Activated CD4-positive, CD25-positive, alpha-beta regulatory T cell treated with anti-CD3 and anti-CD28 coated beads, Interleukin-2, amount 50 U/mL, for 24 hours (primary cell): ENCODE measurements at places on chromosomes 3 and 15.

DNA sequence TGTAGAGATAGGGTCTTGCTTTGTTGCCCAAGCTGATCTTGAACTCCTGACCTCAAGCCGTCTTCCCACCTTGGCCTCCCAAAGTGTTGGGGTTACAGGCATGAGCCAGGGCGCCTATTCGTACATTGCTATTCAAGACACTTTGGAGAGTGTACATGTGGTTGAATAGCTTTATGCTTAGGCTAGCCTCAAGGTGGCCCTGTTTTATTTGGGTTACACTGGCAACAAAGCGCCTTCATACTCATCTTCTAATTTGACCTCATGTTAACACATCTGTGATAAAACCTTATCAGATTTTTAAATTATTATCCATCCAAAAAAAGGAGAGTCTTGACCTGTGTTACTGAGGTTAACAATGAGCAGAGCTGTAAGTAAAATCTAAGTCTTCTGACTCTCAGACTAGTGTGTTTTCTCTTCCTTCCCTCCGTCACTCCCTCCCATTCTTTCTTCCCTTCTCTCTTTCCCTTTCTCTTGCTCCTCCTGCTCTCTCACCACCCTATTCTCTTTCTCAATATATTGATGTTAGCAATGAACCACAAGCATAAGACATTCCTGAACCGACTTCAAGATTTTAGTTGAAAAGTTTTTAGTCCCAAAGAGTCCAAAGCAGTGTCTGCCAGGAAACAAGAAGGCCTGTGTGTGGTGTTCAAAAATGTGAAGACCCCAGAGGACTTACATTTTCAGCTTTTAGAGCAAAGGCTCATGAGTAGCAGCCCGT is 603.7 kb upstream of the CFAP20DC start:
- ATAC-seq, result no peak

DNA sequence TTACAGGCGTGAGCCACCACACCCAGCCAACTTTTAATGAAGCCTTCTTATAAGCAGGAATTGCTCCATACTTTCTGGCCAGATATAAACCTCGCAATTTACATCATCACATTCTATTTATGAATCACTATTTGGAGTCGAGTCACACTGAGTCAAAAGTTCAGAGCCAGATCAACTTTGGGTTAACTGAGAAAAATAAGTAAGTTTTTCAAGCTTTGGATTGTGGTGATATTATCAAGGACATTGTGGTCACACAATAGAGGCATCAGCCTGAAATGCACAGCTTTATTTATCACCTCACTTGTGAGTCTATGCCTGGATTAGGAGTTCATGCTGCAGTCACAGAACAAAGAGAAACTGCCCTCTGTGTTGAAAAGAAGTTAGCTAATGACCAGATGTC is 1163.5 kb downstream of the ROBO1 start:
- ATAC-seq, result no peak

DNA sequence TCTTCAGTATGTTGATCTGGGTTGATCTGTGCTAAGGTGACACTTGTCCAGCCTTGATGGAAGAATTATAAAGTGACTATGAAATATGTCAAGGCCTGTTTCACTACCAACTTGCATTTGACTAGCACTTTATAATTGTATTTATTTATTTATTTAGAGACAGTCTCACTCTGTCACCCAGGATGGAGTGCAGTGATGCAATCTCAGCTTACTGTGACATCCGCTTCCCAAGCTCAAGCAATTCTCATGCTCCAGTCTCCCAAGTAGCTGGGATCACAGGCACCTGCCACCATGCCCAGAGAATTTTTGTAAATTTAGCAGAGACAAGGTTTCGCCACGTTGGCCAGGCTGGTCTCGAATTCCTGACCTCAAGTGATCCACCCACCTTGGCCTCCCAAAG is 25.5 kb upstream of the LACTB start:
- ATAC-seq, result no peak

DNA sequence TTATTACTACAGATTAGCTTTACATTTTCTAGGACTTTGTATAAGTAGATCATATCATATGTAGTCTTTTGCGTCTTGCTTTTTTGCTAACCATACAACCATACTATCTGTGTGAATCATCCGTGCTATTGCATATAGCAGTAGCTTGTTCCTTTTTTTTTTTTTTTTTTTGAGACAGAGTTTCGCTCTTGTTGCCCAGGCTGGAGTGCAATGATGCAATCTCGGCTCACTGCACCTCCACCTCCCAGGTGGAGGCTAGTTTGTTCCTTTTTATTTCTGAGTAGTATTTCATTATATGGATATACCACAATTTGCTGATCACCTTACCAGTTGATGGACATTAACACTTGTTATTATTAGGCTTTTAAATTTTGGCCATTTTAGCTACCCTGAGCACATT is 54.5 kb upstream of the TBL1XR1 start:
- ATAC-seq, result no peak

GRCh38 chr3:58683001-58683458 is 16.5 kb upstream of the FAM3D start:
- ATAC-seq, result no peak

- ATAC-seq, result no peak
These were observed 21.6 kb downstream of the RNU5B-1 start for GRCh38 chr15:65326117-65326526.

DNA sequence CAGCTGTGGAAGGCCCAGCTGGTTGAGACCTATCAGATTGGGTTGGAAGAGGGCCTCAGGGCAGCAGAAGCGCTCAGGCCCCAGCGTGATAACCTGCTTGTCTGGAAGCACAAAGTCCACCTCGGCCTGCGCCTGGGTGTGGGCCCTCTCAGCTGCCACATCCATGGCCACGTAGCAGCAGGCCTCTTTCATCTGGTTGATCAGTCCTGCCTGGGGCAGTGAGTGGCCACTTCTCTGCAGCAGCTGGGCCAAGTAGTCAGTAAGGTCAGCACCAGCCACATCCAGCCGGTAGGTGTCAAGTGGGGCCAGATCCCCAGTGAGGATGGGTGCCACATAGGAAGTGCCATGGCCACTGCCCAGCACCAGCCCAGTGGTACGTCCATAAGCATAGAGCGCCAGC is 3.9 kb upstream of the CAMKV start:
- no peak for ATAC-seq

GRCh38 chr3:149235599-149236424 is 14.2 kb upstream of the CP start:
- ATAC-seq, result no peak

- no peak for ATAC-seq
These were observed 291.0 kb downstream of the TBL1XR1 start for GRCh38 chr3:176906046-176906905.

- ATAC-seq, result no peak
These were observed 155.0 kb upstream of the HES1 start for GRCh38 chr3:193980905-193981304.

DNA sequence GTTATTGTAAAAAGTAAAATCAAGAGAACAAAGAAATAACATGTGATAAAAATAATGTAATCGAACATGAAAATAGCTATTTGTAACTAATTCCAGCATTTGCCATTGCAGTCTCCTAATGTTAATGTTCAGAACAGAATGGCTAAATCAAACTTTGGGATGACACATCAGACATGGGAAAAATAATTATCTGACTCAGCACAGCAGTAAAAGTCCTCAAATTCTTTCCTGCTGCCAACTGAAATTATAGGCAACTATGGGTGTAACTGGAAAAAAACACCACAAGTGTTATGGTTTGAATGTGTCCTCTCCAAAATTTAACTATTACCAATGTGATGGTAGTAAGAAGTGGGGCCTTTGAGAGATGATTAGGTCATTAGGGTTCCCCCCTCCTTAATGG is 446.7 kb downstream of the C3orf38 start:
- ATAC-seq, result no peak

DNA sequence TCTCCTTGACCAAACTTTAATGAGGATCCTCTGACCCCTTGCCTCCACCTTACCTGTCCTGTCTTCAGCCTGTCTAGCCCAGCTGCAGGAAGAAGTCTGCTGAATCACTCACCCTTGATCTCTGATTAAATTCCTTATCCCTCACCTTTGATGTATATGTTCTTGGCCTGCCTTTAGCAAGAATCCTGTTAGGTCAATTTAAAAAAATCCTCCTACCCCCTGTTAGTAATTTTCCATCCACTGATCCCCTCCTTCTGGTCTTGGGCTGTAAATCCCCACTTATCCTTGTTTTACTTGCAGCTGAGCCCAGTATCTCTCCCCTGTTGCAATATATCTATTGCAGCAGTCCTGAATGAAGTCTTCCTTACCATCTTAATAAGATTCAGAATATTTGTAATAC is 39.0 kb downstream of the MYH15 start:
- ATAC-seq, result no peak

- no peak for ATAC-seq
These were observed 22.8 kb downstream of the STRIT1 start for GRCh38 chr3:155270485-155271342.

- no peak for ATAC-seq
These were observed 20.2 kb downstream of the CGGBP1 start for GRCh38 chr3:88038566-88038965.

GRCh38 chr3:54240309-54240708 is 118.0 kb downstream of the CACNA2D3 start:
- ATAC-seq, result no peak

DNA sequence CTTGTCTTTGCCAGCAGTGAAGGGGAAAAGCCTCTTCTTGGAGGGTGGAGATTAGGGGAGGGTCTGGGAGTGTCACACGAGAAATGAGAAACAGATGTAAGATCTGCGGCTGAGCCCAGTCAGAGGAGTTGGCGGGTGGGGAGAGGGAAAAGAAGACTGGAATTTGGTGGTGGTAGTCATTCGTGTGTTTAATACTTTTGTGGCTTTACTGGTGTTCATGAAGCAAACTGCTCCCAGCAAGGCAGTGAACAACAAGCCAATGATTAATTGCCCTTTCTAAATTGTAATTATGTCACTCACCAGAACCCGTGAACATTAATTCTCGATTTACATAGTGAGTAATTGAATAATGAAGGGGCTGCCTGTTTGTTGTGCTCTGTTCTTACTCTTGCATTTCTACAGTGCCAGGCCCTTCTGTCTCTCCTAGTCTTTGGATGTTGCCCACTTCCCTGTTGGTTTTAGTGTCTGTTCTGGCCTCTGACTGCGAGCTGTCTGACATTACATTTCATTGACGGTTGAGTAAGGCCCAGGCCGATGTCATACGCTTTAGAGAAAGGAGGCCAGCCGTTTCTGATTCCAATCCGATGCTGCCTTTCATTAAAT is 78.0 kb downstream of the CHCHD6 start:
- ATAC-seq, result no peak

- ATAC-seq, result no peak
These were observed 10.2 kb upstream of the DLL4 start for GRCh38 chr15:40918799-40919392.

DNA sequence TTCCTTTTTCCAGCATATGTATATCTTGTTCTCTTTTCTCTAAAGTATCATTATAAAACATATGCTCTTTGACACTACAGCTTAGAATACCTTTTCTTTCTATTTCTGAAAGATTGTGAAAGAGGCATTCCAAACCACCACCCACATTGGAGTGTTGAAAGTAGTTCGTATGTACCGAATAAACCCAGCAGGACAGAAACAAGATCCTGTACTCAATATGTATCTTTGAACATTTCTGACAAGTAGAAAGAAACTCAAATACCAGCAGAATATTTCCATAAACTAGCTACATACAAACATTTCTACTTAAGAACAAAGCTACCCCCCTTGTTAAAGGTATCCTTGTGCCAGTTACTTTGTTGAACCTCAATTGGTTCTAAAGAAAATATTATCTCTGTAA is 415.3 kb upstream of the ALCAM start:
- ATAC-seq, result no peak

DNA sequence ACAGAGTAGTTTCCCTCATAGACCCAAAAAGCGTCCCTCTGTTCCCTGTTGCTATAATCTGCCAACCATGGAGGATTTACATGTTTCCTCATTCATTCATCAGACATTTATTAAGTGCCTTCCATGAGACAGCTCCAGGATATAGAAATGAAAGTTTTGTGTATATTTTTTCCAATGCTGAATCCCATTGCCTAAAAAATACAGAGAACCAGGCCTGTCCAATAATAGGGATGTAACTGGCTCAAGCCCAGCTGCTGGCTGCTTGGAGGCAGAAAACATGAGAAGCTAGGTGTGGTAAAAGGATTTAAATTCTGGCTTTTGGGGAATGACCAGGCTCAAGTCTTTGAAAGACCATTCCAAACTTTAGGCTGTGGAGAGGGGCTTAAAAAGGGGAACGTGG is 41.5 kb downstream of the RARB start:
- ATAC-seq, result no peak

DNA sequence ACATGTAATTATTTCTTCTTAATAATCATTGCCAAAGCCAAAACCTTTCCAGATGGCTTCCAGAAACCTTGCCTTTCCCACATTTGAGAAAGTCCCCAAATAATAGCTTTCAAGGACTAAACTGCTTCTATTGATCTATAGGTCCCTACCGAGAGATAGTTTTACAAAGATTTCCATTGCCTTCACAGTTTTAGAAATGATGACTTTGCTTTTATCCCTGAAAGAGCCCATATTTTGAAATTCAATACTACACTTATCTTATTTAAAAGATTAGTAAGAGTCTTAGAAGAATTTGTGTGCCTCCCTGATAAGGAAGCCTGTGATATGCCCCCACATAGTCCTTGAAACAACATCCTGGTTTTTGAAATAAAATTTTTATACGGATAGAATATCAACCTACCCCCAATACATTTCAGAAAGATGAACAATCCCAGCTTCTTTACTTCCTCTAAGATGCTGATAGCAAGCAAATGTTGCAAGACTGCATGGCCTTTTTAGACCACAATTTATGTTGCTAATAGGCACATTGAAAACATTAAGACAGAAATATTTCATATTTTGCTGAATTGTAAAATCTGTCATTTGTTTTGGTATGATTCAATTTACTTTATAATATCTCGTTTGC is 146.3 kb downstream of the TMCO5A start:
- no peak for ATAC-seq

GRCh38 chr3:20837676-20838302 is 651.8 kb upstream of the SGO1 start:
- no peak for ATAC-seq

GRCh38 chr3:4565809-4566501 is 72.8 kb downstream of the ITPR1 start:
- ATAC-seq, result no peak

DNA sequence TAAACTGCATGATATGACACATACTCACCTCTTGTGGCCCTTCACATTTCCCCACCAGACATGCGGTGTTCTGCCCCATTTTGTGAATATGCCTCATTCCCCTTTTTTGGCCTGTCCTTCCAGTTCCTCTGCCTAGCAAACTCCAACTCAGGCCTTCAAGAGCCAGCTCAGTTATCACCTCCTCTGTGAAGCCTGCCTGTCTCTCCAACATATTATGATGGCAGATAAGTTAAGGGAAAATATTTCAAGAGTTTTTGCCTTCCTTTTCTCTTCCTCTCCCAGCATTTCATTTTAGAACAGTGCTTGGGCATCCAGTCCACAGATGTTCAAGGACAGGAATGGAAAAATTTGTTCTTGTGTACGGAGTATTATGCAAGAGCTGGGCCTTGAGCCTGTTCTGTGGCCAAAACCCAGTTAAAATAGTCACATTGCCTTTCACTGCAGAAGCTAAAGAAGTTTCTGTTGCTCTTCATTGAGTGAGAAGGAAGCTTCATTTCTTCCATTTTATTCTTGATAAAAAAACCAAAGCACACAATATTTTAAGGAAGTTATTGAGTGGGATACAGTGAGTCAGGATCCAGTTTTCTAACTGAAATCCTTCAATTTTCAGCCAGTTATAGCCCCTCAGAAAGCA is 192.0 kb downstream of the GHSR start:
- no peak for ATAC-seq
